ENCODE measurements at places on chromosomes 5 and 9. TPM values are rescaled to one million over a fixed set of nuclear protein-coding genes. Genes with fewer than 3 reads are reported as not detected.

VCAN gene
- 234 TPM for total RNA-seq

KIF2A gene
- 101 TPM for total RNA-seq

PCDHA7 gene
- total RNA-seq: 2.3 TPM

CKMT2 gene
- not detected for total RNA-seq

GABBR2 gene
- total RNA-seq: 0.84 TPM

RNF208 gene
- total RNA-seq: 10.1 TPM

TLN1 gene
- 123 TPM for total RNA-seq

SH2D3C gene
- total RNA-seq: 6.0 TPM

IQGAP2 gene
- total RNA-seq: 14.2 TPM

EQTN gene
- 0.39 TPM for total RNA-seq

FCN1 gene
- total RNA-seq: not detected

HAND1 gene
- not detected for total RNA-seq

PNPLA7 gene
- 1.8 TPM for total RNA-seq

SLC36A2 gene
- total RNA-seq: not detected

GABRA1 gene
- total RNA-seq: not detected

CACNA1B gene
- 3.1 TPM for total RNA-seq

SLC45A2 gene
- 0.36 TPM for total RNA-seq

C8G gene
- total RNA-seq: 0.59 TPM

ADAMTS19 gene
- 3.0 TPM for total RNA-seq

TNC gene
- total RNA-seq: 0.30 TPM

PFN3 gene
- total RNA-seq: not detected

CEP72 gene
- 29.4 TPM for total RNA-seq

CAMK2A gene
- 0.59 TPM for total RNA-seq

TIMD4 gene
- not detected for total RNA-seq

SV2C gene
- total RNA-seq: 0.66 TPM

ORM2 gene
- total RNA-seq: not detected

NSG2 gene
- total RNA-seq: 3.1 TPM

ADAMTSL2 gene
- total RNA-seq: 0.16 TPM

CSF1R gene
- total RNA-seq: not detected

BSPRY gene
- total RNA-seq: not detected

TAS2R1 gene
- total RNA-seq: not detected

NSUN2 gene
- 75.0 TPM for total RNA-seq
